ENCODE measurements at places on chromosomes 12 and 14. TPM values are rescaled to one million over a fixed set of nuclear protein-coding genes. Genes with fewer than 3 reads are reported as not detected.

- H3K4me1 ChIP-seq = peaks cover 8% of the 10 kb centered on the region
- no peak for DNase-seq
- no peak overlapping the region for H3K4me3 ChIP-seq
- peaks cover under 1% of the 10 kb centered on the region for H3K27me3 ChIP-seq
These were observed 35.7 kb upstream of the CLMN start for GRCh38 chr14:95355422-95355821.

DNA sequence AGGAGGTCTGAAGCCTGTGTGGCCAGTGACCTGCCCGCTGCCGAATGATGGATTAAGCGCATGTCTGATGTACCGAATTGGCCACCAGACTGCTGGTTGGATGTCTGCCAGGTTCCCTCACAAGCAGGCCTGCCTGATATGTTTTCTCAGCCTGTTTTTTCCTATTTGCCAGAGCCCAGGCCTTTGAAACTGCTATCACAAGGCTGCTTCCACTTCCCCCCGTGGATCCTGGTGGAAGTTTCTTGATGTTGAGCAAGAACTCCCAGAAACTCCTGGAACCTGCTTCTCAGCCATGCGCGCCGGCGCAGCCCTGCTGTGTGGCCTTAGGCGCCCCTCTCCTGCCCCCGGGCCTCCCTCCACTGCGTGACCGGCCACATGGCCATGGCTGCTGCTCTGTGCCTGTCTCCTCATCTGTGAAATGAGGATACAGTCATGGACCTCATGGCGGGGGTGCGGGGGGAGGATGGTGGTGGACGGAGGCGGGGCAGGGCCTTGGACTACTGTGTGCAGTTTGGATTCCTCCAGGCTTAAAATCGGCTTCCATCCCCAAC, 56.6 kb downstream of the CALM1 start:
- no peak overlapping the region for H3K4me3 ChIP-seq
- peaks cover 53% of the 10 kb centered on the region for H3K4me1 ChIP-seq
- peak overlapping the region; percentile 79 for H3K27ac ChIP-seq
- DNase-seq = peak; percentile 69

Gene CLEC6A
- total RNA-seq = not detected

Gene KRT7
- 0.33 TPM for total RNA-seq

Gene A2ML1
- 3.4 TPM for total RNA-seq

Gene KRT71
- total RNA-seq = 0.06 TPM
